M059J (cell line): ENCODE measurements at places on chromosomes 12 and 14. TPM values are rescaled to one million over a fixed set of nuclear protein-coding genes. Genes with fewer than 3 reads are reported as not detected.

- peak; percentile 27 for DNase-seq
Measured at GRCh38 chr12:46489951-46490388, 117.4 kb upstream of the SLC38A2 start.

- no peak for DNase-seq
Measured at GRCh38 chr12:8950221-8950527, 729 bp upstream of the M6PR start.

DNA sequence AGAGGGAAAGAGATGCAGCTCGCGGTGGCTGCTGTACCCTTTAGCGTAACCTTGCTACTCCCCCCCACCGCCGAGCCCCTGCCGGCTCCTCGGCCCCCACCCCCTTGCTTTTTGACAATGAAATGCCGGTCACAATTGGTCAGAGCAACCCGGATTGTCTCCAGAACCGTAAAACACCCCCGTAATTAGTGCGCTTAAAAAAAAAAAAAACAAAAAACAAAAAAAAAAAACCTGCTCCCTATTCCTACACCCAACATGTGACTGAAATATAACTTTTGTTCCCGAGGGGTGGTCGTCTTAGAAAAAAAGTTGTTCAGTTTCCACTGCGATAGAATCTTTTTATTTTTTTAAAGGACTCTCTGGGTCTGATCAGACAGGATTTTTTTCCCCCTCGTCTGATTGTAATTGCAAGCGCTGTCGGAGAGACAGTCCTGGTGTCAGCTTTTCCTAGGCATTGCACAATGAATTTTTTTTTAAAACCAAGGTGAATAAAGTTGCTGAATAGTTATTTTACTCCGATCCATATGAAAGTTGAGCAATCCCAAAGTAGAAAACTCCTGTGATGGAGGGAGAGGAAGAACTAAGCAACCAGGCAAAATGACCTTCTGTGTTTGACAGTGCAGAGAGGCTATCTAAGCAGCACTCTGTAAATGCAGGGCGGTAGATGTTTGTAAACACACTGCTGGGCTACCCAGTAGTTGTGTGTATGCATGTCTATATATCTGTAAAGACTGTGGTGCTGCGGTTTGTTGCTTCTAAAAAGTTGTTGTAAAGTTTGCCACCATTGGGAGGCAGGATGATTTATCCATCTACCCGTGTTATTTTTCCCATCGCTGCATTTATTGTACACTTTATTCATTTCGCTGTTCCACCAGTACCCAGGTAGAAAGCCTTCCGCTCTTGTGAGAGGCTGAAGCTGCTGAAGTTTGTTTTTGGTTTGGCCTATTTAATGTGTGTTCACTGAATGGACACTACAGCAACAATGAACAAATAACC is 1.1 kb downstream of the ETV6 start:
- DNase-seq: peak; percentile 57

- DNase-seq: no peak
Measured at GRCh38 chr12:28776220-28776619, 372.9 kb upstream of the FAR2 start.

DNA sequence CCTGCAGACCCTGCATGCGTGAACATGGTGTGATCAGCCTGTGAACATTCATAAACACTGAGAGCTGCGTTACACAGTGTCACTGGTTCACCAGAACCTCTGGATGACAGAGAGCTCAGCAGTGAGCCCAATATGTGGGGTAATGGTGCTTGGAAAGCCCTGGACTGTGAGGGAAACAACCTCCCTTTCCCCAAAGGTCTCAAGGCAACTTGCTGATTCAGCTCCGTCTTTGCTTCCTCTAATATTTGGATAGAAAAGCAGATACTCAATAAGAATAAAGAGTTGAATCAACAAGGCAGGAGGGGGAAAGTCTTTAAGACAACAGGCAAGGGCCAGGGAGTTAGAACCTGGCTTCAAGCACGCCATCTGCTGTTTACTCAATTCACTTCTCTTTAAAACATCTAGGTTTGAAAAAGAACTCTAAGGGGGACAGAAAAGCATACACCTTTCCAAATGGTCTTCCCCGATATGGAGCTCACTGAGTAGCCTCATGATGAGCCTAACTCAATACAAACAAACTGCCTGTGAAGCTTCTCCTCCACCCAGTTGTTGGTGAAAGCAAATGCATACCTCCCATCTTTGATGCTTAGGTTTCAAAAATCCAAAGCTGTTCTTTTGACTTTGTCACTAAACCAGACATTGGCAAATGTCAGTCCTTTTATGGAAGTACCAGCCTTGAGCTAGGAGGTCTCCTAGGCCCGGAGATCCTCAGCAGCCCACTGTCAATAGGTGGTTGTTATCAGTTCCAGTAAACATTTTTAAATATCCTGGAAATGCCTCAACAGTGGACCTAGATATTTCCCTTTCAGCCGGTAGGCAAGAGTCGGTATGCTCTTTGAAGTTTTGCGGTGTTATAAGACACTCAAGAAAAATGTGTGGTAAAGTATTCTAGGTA is 76.1 kb downstream of the SAMD4A start:
- DNase-seq: peak; percentile 72

- DNase-seq: no peak
Measured at GRCh38 chr12:106747973-106748436, 26.5 kb upstream of the RIC8B start.

- no peak for DNase-seq
Measured at GRCh38 chr14:53495846-53496343, 342.8 kb upstream of the DDHD1 start.

DNA sequence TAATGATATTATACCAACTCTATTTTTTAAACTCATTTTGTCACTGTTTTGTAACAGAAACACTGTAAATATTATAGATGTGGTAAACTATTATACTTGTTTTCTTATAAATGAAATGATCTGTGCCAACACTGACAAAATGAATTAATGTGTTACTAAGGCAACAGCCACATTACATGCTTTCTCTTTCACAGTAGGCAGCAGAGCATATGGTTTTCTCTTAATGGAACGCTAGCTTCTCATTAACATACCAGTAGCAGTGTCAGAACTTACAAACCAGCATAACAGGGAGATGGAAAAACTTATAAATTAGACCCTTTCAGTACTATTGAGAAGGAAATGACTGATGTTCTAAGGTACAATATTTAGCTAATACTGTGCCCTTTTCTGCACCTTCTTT is 398.8 kb downstream of the PRKD1 start:
- DNase-seq: no peak

DNA sequence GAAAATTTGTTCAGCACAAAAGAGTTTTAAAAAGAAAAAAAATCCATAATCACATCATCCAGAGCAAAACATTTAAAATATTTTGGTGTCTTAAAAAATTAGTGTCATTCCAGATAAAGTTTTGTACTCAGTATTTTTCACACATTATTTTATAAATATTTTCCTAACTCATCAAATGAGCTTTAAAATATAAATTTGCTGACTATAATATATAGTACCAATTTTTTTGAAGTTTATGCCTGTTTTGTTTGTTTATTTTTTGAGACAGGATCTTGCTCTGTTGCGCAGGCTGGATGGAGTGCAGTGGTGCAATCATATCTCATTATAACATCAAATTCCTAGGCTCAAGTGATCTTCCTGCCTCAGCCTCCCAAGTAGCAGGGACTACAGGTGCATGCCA is 164.1 kb downstream of the SLC41A2 start:
- no peak for DNase-seq

DNA sequence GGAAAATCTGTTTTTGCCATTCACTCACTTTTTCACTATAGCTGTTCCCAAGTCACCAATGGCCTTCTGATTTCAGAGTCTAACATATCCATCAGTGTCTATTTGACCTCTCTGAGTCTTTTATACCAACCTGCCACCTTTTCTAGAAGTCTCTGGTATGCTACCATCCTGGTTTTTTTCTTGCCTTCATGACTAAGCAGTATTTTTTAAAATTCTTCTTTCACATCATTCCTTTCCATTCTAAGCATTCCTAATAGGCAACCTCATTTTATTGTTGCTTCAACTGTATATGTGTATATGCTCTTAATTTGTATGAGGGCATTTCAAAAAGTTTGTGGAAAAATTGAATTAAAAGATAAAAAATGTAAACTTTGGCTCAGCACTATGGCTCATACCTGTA is 5.0 kb downstream of the IRAK4 start:
- no peak for DNase-seq

- no peak for DNase-seq
Measured at GRCh38 chr12:128715485-128715884, 108.3 kb downstream of the SLC15A4 start.

- DNase-seq: no peak
Measured at GRCh38 chr14:85417396-85417795, 112.5 kb upstream of the FLRT2 start.

GRCh38 chr12:103499571-103499970 is 3.8 kb upstream of the C12orf42 start:
- DNase-seq: no peak

GRCh38 chr12:14200598-14200997 is 164.9 kb upstream of the ATF7IP start:
- DNase-seq: no peak

- no peak for DNase-seq
Measured at GRCh38 chr14:105100910-105101309, 35.7 kb upstream of the GPR132 start.

- DNase-seq: no peak
Measured at GRCh38 chr12:51848326-51848727, at the start of gene FIGNL2. FIGNL2 (minus strand) TSS chr12:51848718; CDS start chr12:51822413, 26,305 bp downstream.

DNA sequence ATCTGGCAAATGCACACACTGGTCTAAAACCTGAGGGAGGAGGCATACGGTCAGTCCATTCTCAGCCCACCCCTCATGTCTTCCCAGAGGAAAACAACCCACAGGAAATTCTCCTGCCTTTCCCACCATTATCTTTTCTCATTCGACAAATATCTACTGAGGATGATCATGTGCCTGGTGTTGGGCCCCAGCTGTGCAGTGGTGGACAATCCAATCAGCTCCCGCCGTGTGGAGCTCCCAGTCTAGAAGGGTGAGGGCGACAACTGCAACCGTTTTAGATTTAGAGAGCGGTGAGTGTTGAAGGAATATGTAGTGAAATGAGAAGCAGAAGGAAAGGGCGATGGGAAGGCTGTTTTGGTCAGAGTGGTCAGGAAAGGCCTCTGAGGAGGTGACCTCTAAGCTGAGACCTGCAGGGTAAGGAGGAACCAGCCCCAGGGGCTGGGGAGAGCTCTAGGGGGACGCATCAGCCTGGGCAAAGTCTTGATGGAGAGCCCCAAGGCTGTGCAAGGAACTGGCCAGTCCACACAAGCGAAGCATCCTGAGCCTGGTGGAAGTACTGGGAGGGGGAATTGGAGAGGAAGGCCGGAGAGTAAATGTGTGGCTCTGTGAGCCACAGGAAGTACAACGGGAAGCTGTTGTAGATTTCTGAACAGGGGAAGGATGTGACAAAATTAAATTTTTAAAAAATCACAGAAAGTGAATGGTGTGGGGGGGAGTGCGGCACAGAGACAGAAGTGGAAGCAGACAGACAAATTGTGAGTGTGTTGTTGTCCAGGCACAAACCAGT is 192.8 kb downstream of the NTF3 start:
- DNase-seq: no peak

DNA sequence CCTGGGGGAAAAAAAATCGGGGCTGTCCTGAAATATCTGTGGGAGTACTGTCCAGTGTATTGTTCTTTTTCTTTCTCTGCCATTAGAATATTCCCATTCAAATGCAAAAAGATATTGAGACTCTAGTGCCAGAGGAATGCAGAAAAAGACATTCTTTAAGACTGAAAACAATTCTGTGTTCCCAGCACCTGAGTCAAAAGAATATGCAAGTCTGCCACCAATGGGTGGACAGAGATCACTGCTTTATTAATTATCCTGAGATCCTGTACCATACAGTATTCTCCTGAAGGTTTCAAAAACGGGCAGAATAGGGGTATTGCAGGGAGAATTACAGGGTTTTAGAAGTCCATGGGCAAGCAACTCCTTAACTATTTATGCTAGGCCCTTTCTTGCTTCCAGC is 361.8 kb downstream of the C12orf50 start:
- DNase-seq: peak; percentile 70

Gene OR6C65
- total RNA-seq: not detected in 2 replicates

Gene TEP1
- total RNA-seq: 14.3 and 16.8 TPM in 2 replicates

Gene KCNK10
- not detected in 2 replicates for total RNA-seq

Gene TTC5
- 4.0 and 9.5 TPM in 2 replicates for total RNA-seq

Gene SLC35F4
- total RNA-seq: not detected in 2 replicates

Gene PLBD1
- total RNA-seq: 1.4 and 1.5 TPM in 2 replicates

Gene TARBP2
- total RNA-seq: 29.4 and 31.7 TPM in 2 replicates

Gene SERPINA3
- 0.07 and 0.15 TPM in 2 replicates for total RNA-seq
